ENCODE measurements at places on chromosomes 2 and 18.

DNA sequence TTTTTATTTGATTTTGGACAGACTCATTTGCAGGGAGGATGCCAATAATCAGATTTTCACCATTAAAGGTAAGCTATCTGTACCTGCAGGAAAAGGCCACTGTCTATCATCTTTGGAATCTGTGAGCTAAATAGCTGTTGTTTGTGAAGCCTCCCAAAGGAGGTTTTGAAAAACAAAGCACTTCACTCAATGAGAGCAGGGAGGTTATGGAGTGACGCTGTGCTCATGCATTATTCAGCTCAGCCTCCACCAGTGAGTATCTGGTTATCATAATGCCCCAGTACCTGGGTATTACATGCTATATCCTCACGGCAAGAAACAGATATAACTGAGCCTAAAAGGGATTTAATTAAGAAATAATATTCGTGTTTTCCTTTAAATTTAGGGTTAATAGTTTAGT lies 189.6 kb upstream of the PIK3C3 start:
- no peak for DNase-seq

DNA sequence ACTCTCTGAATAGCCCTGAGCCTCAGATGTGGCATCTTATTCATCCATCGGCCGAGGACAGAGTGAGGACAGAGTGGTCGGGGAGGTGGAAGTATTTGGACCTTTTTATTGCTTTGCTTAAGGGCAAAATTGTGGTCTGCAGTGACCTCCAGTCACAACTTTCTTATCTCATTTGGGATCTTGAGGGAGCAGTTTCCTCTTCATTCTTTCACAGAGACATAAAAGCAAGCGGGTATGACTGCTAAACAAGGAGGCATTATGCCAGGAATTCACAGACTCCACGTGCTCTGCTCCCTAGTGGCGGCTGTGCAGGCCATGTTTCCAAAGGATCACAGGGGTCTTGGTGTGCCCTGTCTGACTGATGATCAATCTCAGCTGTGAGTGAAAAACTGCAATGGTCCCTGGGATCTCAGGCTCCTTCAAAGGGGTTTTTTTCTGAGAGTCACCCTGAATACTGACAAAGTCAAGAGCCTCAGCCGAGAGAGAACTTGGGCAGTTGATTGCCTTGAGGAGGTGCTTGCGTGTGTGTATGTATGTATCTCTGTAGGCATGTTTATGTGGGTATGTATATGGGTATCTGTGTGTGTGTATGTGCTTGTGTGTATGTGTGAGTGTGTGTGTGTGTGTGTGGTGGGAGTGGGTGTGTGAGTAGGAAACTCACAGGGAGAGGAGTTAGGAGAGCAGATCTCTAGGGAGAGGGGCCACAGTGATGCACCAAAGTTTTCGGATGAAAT lies 47.7 kb downstream of the RAPGEF4 start:
- peak; percentile 21 for DNase-seq

- peak; percentile 87 for DNase-seq
Measured at GRCh38 chr2:152335016-152335725, at the start of gene FMNL2. Gene FMNL2 (plus strand): TSS chr2:152335174.

- no peak for DNase-seq
Measured at GRCh38 chr2:69535817-69536241, 98.6 kb upstream of the NFU1 start.

DNA sequence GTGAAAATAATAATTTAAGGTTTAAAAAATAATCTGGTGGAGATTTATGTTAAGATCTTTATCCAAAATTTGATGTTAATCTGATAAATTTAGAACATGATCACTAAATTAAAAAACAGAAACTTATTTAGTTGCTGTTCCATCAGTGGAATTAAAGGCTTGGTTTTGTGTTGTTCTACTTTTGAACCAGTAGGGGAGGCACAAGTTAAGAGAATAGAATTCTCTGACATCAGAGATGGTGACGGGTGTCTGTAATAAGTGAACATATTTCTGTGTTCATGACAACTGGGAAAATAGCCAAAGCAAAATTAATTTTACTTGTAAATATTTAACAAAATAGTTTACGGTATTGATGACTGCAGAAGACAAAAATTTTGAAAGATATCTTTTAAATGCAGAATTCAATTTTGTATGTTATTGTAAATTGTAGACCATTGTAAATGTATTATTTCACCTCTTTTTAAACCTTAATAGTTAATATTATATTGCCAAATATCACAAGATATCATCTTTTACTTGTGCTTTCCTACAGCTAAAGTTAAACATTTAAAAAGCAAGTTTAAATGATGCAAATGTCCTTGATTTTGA lies 106.0 kb downstream of the UBR3 start:
- DNase-seq: peak; percentile 70

DNA sequence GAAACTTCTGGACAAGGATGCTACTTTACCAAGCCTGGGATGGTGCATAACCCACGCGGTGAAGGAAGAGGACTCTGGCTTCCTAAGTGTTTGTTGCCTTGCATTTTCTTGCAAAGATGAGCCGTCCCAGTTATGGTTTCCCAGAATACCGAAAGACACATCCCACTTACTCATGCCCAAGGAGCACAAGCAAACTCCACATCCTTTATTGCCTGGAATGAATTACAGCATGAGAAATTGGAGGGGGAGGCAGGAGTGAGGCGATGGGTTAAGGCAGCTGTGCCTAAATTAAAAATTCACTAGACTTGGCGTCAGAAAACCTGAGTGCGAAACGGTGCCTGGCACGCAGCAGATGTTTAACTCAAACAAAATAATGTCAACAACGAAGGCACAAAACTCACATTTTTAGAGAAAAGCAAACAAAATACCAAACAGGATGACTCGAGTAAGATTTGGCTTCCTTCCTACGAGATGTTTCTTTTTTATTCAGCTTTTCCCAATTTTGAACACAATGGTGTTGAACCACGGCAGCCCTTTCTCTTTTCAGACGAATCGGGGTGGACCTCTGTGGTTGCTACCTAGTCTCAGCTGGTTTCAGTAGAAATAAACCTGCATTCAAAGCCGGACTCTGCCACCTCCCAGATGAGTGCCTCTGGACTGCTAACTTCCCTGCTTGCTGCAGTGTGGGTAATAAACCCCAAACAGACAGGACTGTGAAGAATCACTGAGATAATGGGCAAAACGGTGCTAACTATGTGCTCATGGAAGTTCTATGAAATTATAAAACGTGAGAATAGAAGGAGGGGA lies 100.3 kb upstream of the NCK2 start:
- no peak for DNase-seq

DNA sequence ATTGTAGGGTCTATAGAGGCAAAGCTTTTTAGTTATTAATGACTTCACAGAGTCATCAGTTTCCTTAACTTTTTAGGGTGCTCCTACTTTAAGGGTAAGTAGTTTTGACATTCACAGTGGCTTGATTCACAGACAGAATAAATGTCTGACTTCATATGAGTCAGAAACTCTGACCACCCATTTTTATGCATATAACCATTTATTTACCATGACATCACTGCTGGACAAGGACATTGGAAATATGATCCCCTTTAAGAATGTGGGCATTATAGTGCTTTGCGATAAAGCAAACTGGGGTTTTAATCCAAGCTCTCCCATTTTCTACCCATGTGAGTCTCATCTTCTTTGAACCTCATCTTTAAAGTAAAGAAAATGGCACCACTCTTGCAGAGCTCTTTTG lies 162.0 kb upstream of the MC4R start:
- DNase-seq: no peak

DNA sequence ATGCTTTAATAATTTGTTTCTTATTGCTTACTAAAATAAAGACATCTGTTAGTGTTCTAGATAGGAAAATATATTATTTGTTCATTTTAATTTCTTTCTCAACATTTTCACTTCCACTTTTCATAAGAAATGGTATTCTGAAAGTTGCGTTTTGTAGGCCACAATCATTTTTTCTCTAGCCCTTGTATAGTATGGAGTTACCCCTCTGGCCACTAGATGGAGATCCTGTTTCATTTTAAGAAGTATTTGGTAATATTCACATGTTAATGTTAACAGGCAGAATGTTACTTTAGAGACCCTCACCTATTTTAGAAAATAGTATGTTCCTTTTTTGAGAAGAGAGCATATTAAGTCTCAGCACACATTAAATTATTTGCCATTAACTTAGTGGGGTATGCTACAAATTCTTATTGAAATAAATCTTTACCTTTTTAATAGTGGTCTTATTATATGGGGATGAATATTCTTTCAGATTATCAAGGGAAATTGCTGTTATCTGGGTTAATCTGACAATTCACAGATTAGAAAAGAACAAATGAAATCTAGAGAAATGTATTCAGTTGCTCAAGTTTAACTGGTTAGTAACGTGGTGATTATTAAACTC lies 73.9 kb upstream of the TTC27 start:
- DNase-seq: peak; percentile 62

- no peak for DNase-seq
Measured at GRCh38 chr2:233435436-233436190, 81.3 kb downstream of the DGKD start.

DNA sequence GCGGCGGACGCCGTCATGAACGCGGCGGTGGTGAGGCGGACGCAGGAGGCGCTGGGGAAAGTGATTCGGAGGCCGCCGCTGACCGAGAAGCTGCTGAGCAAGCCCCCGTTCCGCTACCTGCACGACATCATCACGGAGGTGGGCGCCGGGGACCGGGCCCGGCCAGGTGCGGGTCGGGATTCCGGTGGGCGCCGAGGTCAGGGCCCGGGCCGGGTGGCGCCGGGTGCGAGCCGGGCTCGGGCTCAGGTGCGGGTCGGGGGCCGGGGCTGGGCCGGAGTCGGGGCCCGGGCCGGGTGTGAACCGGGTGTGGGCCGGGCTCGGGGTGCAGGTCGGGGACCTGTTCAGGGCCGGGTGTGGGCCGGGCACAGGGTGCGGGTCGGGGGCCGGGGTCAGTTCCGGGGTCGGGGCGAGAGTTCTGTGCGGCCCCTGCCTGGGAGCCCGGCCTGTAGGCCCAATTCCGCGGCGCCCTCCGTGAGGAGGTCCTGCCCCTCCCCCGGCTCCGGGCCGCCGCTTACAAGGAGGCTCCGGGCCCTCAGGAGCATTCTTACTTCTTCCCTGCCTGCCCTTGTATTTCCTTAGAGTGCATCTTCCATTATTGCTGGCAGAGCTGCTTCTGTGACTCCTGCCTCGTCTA lies 447 bp downstream of the TRAF3IP1 start:
- peak; percentile 14 for DNase-seq

DNA sequence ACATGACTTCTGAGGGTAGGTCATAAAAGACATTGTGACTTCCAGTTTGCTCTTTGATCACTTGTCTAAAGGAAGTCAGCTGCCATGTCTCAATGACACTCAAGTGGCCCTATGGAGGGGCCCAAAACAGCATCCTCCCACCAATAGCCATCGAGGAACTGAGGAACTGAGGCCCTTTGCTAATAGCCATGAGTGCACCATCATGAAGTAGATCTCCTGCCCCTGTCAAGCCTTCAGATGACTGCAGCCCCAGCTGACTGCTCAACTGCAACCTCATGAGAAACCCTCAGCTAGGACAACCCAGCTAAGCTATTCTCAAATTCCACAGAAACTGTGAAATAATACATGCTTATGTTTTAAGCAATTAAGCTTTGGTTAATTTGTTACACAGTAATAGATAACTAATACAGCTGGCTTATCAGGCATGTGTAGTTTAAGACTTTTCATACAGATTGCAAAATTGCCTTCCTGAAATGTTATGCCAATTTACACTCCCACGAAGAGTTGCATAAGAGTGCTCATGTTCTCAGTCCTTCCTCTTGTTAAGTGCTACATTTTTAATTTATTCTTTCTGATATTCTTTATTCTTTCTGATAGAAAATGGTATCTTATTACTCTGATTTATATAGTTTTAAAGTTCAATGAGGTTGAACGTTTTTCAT lies 105.6 kb upstream of the NDUFV2 start:
- no peak for DNase-seq

- DNase-seq: peak; percentile 31
Measured at GRCh38 chr2:142130111-142131009, 456 bp downstream of the LRP1B start.

DNA sequence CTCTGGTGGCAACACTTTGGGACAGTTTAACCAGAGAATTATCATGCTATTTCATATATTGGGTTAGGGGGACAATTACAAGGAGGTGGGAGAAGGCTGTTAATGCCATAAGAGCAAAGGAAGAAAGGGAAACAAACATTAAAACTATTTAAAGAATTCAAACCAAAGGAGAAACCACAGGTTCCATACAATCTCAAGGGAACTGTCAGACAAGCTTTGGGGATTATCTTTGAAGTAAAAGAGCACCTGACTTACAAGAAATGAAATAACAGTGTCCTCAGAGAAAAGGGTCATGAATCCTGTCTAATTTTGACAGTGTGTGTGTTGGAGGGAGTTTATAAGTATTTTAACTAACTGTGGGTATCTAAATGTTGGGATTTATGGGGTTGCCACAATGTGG lies 44.4 kb downstream of the CERS6 start:
- no peak for DNase-seq

- DNase-seq: no peak
Measured at GRCh38 chr2:37686792-37687526, 15.5 kb upstream of the CDC42EP3 start.

GRCh38 chr2:187372213-187372612 lies 75.8 kb downstream of the CALCRL start:
- DNase-seq: no peak

GRCh38 chr2:40332191-40332826 lies 119.6 kb downstream of the SLC8A1 start:
- DNase-seq: peak; percentile 42

- no peak for DNase-seq
Measured at GRCh38 chr2:178114462-178114861, 2.2 kb downstream of the RBM45 start.

DNA sequence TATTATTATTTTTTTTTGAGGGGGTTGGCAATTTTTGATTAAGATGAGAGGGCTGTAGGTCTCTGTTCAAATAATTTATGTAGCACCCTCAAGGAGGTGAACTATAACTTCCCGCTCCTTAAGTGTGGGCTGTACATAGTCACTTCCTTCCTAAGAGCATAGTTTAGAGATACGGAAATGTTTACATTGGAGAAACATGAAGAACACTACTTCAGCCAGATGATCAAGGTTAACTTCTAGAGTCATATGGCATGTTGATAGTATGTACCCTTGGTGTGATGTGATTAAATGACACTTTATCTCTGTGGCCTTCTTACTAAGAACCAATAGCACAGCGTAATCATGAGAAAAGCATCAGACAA lies 93.7 kb downstream of the MIB1 start:
- no peak for DNase-seq

DNA sequence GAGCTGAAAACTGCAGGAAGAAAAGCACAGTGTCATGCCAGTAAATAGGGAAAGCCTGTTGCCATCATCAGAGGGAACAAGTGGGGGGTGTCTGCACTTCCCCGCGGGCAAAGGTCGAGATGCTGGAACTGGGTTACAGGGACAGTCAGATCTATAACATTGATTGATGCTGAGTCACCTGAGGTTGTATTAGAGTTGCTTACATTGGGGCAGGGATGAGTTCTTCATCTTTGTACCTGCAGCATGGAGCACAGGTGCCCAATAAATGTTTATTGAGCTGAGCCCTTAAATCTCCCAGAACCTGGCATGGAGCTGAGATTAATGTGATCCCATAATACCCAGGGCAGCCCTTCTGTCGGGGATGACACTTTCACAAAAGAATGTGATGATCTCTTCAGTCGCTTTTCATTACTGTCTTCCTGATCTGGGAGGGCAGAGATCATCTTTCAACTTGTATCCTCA lies 5.9 kb upstream of the RNF152 start:
- DNase-seq: no peak

- DNase-seq: no peak
Measured at GRCh38 chr2:238119756-238120462, 18.6 kb upstream of the KLHL30 start.

Data from ACHN (cell line).